ENCODE measurements at places on chromosomes 3 and 15.

DNA sequence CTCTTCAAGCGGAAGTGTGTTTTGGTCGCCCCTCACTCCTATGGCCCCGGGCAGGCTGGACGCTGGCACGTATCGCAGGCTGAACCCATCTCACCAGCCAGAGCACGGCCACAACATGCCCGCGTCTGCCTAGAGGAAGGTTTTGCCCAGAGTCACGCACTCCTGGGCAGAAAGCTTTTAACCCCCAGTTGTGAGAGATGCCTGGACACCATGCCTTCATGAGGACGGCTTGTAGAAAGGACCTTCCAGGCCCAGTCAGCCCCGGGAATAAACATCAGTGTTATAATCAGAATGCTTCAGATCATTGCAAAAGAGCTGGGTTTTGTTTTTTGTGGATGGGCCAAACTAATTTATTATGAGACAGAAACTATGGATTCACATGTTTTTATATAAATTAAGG, 16.5 kb downstream of the CYFIP1 start:
- no peak for DNase-seq

GRCh38 chr15:57865294-57865693, 158.8 kb downstream of the POLR2M start:
- DNase-seq = no peak

GRCh38 chr3:58009026-58009748, 965 bp downstream of the FLNB start:
- DNase-seq = no peak

DNA sequence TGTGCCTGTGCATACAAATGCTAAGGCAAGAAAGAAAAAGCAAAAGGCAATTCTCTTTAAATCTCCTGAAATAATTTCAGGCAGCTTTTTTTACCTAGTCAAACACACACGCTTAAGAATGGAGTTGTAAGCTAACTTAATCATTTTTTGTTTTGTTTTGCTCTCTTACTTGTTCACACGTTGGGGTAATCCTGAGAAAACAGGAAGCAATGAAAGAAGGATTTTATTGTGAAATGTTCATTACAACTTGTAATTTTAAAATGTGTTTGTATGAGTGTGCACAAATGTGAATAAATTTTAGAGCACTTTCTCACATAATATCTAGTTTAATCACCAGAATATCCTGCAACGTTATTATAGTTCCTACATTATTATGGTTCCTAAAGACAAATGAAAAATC, 263.8 kb downstream of the LPP start:
- DNase-seq = no peak

- DNase-seq = no peak
Observed at GRCh38 chr15:37015451-37015850, 84.9 kb downstream of the MEIS2 start.

GRCh38 chr3:50300681-50301254, 1.6 kb upstream of the HYAL3 start:
- DNase-seq = no peak

GRCh38 chr15:77584201-77584600, 48.5 kb downstream of the LINGO1 start:
- no peak for DNase-seq

DNA sequence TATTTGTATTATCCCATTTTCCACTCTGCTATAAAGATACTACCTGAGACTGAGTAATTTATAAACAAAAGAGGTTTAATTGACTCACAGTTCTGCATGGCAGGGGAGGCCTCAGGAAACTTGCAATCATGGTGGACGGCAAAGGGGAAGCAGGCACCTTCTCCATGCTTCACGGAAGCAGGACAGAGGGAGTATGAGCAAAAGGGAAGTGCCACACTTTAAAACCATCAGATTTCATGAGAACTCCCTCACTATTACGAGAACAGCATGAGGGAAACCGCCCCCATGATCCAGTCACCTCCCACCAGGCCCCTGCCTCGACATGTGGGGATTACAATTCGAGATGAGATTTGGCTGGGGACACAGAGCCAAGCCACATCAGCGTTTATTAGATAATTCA, 172.8 kb downstream of the NR2F2 start:
- DNase-seq = no peak

DNA sequence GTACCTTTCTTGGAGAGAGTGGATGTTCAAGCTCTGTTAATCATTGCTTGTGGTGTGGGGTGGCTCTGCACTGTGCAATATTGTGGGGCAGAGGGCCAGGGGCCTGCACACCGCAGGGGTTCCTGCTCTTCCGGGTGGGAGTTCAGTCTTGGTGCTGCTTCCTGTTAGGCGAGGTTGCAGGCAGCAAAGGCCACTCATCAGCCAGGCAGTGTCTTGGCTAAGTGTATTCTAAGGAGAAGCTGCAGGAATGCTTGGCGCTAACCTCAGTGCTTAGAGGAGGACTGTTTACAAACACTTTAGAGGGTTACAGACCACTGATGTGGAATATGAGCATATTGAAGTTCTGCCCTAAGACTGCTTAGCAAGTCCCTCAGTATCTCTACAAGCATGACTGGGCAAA, 81.7 kb downstream of the CEP63 start:
- no peak for DNase-seq

DNA sequence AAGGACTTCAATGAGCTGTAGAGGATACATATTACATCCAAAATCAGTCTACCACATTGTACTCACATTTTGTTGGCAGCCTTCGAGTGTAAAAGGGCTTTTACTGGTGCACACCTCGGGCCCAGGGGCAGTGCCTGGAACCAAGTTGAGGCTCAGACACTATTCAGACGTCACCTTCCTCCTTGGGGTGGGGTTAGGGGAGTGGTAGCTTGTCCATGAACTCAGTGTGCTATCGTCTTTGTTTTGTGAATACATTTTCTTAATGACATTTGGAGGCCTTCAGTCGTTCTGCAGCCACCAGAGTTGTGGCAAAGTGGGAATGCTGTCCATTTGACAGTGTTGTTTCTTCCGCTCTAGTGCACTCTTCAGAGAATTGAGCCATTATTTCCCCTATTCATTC, 114.2 kb downstream of the PGPEP1L start:
- no peak for DNase-seq

GRCh38 chr3:13487403-13487802, 7.3 kb downstream of the HDAC11 start:
- no peak for DNase-seq

DNA sequence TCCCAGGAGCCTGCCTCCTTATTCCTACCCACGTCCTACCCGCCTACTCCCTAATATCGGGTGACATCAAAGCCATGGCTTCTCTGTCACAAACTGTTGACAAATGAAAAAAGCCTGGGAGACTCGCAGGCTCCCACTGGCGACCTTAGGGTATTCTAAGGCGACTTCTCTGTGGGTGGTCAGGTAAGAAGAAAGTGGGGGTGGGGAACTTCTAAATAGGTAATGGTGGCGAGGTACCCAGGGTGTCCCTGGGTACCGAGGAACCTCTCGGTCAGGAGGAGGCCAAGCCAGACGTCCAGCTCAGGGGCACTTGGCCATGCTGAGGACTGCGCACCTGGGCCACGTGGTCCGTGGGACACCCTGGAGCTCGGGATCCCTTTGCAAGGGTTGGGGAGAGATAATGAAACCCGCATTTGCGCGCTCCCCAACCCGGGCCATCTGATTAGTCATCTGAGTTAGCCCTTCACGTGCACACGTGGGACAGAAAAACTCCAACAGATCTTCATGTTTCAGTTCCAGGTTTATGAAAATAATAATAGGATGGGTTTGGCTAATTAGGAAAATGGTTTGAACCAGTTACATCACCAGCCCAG, 78.2 kb downstream of the NR2F2 start:
- no peak for DNase-seq

- DNase-seq = no peak
Observed at GRCh38 chr3:51874411-51874810, 990 bp downstream of the IQCF5 start.

GRCh38 chr3:72633121-72633520, 215.1 kb downstream of the SHQ1 start:
- DNase-seq = no peak

DNA sequence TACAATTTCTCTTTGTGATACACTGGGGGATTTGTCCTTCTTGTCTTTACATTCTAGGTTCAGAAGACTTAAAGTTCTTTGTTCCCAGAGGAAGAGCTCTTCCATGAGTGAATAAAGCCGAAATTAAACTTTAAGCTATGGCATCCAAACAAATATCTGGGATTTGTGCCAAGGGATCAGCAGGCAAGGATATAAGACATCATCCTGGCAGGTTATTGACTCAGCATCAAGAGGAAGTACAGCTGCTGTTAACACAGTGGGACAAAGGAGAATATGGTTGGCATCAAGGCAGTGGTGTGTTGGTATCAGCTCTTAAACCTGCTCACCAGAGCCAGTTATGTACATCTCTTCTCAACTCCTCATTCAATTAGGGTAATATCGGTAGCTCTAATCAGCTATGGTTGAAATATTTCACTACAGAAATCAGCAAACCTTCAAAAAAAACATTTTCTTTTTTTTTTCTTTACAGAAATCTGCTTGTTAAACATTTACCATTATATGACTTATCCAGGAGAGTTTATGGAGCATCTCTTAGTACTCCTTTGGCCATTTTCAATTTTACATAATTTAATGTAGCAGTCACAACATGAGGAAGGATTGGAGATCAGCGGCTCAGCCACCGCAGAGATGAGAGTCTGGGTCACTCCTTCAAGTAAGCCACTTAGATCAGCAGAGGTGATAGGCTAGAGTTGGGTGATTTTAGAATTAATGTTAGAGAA, 1198.6 kb upstream of the EPHA6 start:
- no peak for DNase-seq

GRCh38 chr3:123711356-123711755, 126.5 kb upstream of the HACD2 start:
- DNase-seq = no peak

DNA sequence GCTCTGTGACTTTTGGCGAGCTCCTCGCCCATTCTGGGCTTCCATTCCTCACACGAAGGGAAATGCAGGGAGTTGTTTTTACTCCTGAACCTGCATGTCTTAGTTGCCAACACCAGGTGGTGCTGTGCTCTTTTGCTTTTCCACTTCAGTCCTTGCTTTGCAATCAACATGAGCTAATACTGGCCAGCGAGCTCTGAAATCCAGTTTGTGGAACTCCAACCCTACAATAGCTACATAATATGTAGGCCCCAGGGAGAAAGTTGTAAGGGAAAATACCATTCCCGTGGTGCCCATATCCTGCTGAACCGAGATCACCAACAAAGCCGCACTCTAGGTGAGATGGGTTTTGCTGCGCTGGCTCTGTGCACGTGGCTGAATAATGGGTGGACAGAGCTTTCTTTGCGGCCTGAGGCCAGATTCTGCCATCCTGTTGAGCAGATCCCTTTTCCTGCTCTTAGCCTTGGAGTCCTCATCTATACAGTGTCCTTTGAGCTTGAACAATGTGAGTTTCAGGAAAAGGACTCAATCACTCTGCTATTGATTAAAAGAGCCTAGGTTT, 25.0 kb downstream of the LSM3 start:
- DNase-seq = no peak

DNA sequence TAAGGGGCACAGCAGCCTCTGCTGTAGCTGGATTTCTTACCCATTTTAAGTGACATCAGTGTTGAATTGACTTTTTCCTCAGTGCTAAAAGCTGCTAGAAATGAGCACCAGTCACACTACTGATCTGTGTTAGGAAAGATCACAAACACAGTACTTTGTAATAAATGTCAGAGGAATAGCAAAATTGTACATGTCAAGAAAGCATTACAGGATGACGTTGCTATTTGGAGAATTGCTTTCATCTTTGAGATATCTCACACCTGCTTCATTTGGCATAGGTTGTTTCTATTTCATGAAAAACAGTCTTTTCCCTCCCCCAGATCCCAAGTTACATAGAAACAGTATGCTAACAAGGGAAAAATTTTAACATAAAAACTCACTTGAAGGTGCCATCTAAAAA, 77.8 kb downstream of the SLC25A26 start:
- DNase-seq = no peak

GRCh38 chr3:157182879-157183278, 22.9 kb upstream of the CCNL1 start:
- no peak for DNase-seq

DNA sequence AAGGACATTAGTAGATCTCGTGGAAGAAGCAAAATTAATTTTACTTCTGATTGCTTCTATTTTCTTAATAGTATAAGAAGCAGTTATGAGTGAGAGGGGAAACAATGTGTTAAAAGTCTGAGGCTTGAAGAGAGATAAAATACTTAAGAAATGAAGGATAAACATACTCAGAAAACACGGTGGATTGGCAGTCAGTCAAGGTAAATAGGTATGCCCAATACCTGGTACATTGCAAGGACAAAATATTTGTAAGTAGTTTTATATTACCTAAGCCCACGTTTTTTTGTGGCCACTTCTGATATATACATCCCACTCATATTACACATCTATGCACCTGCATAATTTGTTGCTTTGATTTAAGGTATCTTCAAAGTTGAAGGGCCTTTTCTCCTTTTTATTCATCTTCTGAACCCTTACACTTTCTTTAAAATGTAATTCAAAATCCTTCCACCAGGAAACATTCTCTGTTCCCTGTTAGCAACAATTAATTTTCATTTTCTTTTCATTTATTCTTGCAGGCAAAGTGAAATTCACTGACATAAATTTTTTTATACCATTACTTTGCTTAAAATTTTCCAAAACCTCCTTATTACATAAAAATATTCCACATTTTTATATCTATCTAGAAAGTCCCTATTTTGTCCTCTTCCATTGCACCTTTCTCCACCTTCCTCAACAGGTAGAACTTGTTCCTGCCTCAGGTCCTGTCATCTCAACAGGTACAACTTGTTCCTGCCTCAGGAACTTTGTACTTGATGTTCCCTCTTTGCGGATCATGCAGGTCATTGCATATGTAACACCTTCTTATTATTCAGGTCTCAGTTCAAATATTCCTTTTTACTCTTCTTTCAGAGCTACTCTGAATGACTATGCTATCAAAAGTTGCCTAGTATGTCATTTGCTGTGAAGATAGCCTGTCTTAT, 755.7 kb upstream of the ALCAM start:
- no peak for DNase-seq

DNA sequence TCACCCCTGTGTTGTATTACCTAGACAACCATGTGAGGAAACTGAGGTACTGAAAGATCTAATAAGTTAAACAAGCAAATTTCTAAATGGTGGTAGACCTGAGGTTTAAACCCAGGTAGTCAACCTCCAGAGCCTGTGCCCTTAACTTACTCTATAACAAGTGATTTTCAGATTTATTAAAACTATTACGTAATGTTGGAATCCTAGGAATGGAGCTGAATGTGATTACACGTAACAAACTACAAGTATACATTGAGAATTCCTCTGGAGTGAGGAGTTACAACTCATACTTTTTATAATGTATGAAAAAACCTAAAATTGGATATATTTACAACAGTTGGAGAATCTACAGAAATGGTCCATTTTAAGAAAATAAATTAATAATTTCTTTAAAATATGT, 18.0 kb downstream of the FAM98B start:
- no peak for DNase-seq

GRCh38 chr15:61200626-61201025, 28.5 kb downstream of the RORA start:
- no peak for DNase-seq

- DNase-seq = no peak
Observed at GRCh38 chr15:44790215-44790614, 53.9 kb downstream of the TRIM69 start.

- DNase-seq = no peak
Observed at GRCh38 chr3:134344560-134344959, 29.7 kb downstream of the AMOTL2 start.

Data from T-helper 1 cell (primary cell).